ENCODE measurements at places on chromosomes 6 and 20.

- no peaks in the 10 kb centered on the region for H3K4me1 ChIP-seq
- H3K27ac ChIP-seq: no peak overlapping the region
- no peaks in the 10 kb centered on the region for H3K36me3 ChIP-seq
- H3K4me3 ChIP-seq: no peak overlapping the region
- H3K27me3 ChIP-seq: no peaks in the 10 kb centered on the region
Measured at GRCh38 chr6:73923905-73924485, 228.0 kb downstream of the CD109 start.

DNA sequence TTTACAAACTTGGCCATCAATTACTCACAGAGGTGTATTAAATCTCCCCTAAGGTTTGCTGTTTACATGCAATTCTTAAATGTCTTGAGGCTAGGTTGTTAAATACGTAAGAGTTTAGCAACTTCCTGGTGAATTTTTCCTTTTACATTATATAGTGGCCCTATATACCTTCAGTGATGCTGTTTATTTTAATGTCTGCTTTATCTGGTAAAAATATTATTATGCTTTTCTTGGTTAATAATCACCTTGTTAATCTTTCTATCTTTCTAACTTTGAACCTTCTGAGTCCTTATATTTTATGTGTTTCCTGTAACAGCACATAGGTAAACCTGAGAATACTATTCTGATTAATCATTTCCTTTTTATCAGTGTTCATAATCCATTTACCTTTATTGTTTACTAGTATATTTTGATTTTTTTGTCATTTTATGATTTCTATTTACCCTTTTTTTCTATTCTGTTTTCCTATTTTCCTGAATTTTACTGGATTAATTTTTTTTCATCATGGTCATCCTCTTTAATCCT lies 57.9 kb downstream of the TP53INP2 start:
- no peaks in the 10 kb centered on the region for H3K4me1 ChIP-seq
- no peaks in the 10 kb centered on the region for H3K27me3 ChIP-seq
- H3K4me3 ChIP-seq: no peak overlapping the region
- H3K36me3 ChIP-seq: peaks cover 34% of the 10 kb centered on the region
- no peak for DNase-seq

- DNase-seq: no peak
- H3K4me3 ChIP-seq: no peak overlapping the region
- peaks cover 2% of the 10 kb centered on the region for H3K36me3 ChIP-seq
- H3K4me1 ChIP-seq: no peaks in the 10 kb centered on the region
Measured at GRCh38 chr6:15927531-15928225, 201.2 kb upstream of the MYLIP start.

- H3K4me3 ChIP-seq: no peak overlapping the region
- H3K27ac ChIP-seq: no peak overlapping the region
- H3K4me1 ChIP-seq: no peaks in the 10 kb centered on the region
- no peaks in the 10 kb centered on the region for H3K27me3 ChIP-seq
- no peaks in the 10 kb centered on the region for H3K36me3 ChIP-seq
- DNase-seq: no peak
Measured at GRCh38 chr20:12383821-12384220, 466.1 kb downstream of the BTBD3 start.

DNA sequence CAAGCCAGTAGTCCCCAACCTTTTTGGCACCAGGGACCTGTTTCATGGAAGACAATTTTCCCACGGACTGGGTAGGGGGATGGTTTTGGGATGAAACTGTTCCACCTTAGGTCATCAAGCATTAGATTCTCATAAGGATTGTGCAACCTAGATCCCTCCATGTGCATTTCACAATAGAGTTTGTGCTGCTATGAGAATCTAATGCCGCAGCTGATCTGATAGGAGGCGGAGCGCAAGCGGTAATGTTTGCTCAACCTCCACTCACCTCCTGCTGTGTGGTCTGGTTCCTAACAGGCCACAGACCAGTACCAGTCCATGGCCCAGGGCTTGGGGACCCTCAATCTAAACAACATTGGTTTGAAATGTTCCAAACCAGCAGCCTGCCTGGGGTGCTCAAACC lies 137.0 kb upstream of the STXBP5 start:
- no peaks in the 10 kb centered on the region for H3K27me3 ChIP-seq
- no peak overlapping the region for H3K4me3 ChIP-seq
- H3K36me3 ChIP-seq: peaks cover 1% of the 10 kb centered on the region
- no peak for DNase-seq
- peaks cover 5% of the 10 kb centered on the region for H3K4me1 ChIP-seq
- H3K27ac ChIP-seq: no peak overlapping the region

GRCh38 chr6:152085451-152085921 lies 278.0 kb downstream of the ESR1 start:
- H3K27ac ChIP-seq: no peak overlapping the region
- no peak overlapping the region for H3K4me3 ChIP-seq
- DNase-seq: no peak
- H3K27me3 ChIP-seq: peaks cover 3% of the 10 kb centered on the region
- no peaks in the 10 kb centered on the region for H3K4me1 ChIP-seq

DNA sequence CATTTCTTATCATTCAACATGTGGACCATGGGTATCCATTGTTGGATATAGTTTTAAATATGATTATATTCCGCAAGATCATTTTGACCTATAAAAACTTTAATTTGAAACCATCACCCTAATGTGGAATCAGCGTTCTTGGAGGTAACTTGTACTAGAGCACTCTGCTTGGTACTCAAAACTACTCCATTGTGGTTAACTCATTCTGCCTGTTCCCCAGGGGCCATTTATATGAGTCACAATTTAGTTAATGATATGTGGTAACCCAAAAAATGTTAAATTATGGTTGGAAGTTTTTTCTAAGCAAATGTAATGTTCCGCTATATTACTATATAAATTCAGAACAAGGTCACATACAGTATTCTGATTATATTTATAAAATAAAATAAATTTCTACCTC lies 109.3 kb downstream of the TRDN start:
- H3K4me3 ChIP-seq: no peak overlapping the region
- H3K4me1 ChIP-seq: no peaks in the 10 kb centered on the region
- no peak for DNase-seq
- no peaks in the 10 kb centered on the region for H3K27me3 ChIP-seq

DNA sequence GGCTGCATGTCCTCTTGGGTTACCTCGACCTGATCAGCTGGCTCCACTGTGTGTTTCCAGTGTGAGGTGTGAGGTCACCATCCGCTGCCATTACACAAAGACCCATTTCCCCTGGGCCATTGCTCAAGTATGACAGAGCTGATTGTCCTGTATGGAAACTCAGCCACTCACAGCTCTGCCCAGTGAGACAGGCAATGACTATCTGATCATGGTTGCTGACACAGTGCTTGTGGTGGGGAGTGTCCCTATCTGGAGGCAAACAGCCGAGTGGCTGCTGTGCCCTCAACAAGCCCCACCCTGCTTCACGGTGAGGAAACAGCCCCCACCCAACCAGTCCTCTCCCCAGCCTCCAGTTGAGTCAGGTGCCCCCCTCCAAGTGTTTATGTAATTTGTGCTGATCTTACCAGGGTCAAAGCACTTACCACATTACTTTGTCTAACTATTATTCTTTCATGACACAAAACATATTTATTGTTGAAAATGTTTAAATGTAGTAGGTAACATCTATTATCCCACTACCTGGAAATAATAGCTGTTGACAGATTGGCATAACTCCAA lies 11.7 kb upstream of the MAPK13 start:
- no peak overlapping the region for H3K4me3 ChIP-seq
- H3K27me3 ChIP-seq: no peaks in the 10 kb centered on the region
- H3K36me3 ChIP-seq: peaks cover 7% of the 10 kb centered on the region
- DNase-seq: peak; percentile 76
- peak overlapping the region; percentile 99 for H3K27ac ChIP-seq

DNA sequence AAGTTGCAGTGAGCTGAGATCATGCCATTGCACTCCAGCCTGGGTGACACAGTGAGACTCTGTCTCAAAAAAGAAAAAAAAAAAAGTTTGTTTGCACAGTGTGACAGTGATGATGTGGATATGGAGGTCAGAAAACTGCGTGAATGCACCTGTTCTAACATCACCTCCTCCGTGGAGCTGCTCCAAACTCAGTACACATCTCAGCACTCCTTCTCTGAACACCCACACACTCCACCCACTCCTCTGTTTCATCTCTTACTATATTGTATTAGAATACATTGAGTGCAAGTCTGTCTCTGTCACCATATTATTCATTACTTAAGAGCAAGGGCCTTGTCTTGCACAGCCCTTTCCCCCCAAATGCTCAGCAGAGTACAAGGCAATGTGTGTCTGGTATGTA lies 51.5 kb upstream of the ENPP4 start:
- H3K4me1 ChIP-seq: peaks cover 8% of the 10 kb centered on the region
- H3K4me3 ChIP-seq: no peak overlapping the region
- peak; percentile 34 for DNase-seq
- H3K27ac ChIP-seq: no peak overlapping the region
- H3K27me3 ChIP-seq: no peaks in the 10 kb centered on the region

DNA sequence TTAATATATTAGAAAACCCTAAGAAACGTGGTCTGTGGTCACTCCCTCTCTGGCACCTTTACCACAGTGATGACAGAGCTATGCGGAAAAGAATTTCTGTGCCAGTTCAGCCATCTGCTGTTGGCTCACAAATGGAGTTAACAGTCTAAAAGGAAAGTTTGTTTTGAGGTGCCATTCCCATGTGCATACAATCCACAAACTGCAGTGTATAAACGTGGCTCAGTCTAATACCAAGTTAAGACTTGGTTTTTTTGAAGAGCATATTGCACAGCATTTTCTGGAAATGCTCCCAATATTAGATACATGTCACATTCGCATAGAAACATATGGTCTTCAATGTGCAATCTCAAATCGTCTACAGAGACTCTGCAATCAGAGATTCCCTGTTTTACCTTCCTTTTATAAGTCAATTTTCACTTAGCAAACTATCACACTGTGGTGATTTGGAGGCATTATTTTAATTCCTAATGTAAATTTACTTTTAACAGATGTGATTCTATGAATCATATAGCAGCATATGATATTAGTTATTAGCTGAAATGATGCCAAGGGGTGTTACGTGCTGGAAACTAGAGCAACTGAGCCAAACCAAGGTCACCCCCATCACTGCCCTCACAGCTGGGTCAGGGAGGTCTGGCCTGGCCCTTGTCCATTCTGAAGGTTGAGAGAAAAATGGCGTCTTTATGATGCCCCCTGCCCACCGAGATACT lies 383.5 kb downstream of the PRKN start:
- H3K36me3 ChIP-seq: no peaks in the 10 kb centered on the region
- no peaks in the 10 kb centered on the region for H3K27me3 ChIP-seq
- DNase-seq: no peak
- no peak overlapping the region for H3K4me3 ChIP-seq
- no peak overlapping the region for H3K27ac ChIP-seq

- no peak for DNase-seq
- no peaks in the 10 kb centered on the region for H3K4me1 ChIP-seq
- no peak overlapping the region for H3K27ac ChIP-seq
Measured at GRCh38 chr6:138034229-138034628, 73.0 kb downstream of the PERP start.

GRCh38 chr6:149459761-149460160 lies 25.1 kb downstream of the ZC3H12D start:
- no peak for DNase-seq
- no peaks in the 10 kb centered on the region for H3K27me3 ChIP-seq
- H3K36me3 ChIP-seq: peaks cover 75% of the 10 kb centered on the region
- H3K4me1 ChIP-seq: peaks cover 31% of the 10 kb centered on the region
- no peak overlapping the region for H3K27ac ChIP-seq
- H3K4me3 ChIP-seq: no peak overlapping the region

DNA sequence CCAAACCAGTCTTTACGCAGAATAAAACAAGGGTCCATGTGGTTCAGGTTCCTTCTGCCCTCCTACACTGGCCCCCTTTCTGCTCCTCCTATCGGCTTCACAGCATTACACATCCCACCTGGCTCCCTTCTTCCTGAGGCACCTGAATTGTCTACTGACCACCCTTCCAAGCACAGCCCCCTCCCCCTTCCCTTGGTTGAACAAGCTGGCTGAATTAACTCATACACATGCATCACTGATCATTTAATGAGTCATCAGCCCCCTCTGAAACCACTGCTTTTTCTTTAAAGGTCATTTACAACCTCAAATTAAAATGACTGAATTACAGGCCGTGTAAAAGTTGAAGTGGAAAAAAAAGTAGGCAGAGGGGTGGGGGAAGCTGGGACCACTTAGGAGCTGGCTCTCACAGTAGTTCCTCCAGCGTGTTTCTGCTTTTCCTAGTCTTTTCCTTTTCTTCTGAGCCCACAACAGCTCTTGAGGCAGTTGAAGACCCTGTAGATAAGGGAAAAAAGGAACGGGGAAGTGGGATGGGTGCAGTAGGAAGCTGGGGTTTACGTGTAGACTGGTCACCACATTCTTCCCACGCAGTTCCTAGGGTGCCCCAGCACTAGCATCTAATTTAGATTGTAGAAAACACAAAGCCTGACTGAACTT lies 67.6 kb downstream of the FYN start:
- no peaks in the 10 kb centered on the region for H3K27me3 ChIP-seq
- DNase-seq: peak; percentile 80
- peak overlapping the region; percentile 98 for H3K27ac ChIP-seq
- H3K4me1 ChIP-seq: peaks cover 98% of the 10 kb centered on the region
- peaks cover 76% of the 10 kb centered on the region for H3K36me3 ChIP-seq

- peaks cover 2% of the 10 kb centered on the region for H3K27me3 ChIP-seq
- no peaks in the 10 kb centered on the region for H3K36me3 ChIP-seq
- no peaks in the 10 kb centered on the region for H3K4me1 ChIP-seq
- DNase-seq: no peak
Measured at GRCh38 chr6:33820243-33820642, 16.4 kb upstream of the MLN start.

DNA sequence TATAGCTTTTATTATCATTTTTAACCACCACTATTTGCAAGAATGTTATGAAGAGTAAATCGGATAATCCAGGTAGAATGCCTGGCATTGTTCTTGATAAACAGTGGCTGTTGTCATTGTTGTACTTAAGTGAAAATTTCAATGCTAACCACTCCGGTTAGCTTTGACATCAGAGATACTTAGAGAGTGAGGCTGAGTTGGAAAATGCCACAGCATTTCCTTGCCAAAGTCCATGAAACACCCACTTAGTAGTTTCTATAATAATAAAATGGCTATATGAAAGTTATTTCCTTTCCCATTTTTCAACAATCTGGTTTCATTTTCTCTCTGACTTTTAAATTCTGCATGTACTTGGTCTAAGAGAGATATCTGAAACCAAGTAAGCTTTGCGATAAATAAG lies 132.0 kb downstream of the CDK19 start:
- H3K4me1 ChIP-seq: peaks cover 16% of the 10 kb centered on the region
- H3K27me3 ChIP-seq: no peaks in the 10 kb centered on the region
- no peak overlapping the region for H3K27ac ChIP-seq
- H3K4me3 ChIP-seq: no peak overlapping the region
- no peak for DNase-seq

GRCh38 chr6:123022975-123023374 lies 26.9 kb downstream of the CLVS2 start:
- no peaks in the 10 kb centered on the region for H3K4me1 ChIP-seq
- no peak overlapping the region for H3K27ac ChIP-seq
- DNase-seq: no peak
- no peak overlapping the region for H3K4me3 ChIP-seq

DNA sequence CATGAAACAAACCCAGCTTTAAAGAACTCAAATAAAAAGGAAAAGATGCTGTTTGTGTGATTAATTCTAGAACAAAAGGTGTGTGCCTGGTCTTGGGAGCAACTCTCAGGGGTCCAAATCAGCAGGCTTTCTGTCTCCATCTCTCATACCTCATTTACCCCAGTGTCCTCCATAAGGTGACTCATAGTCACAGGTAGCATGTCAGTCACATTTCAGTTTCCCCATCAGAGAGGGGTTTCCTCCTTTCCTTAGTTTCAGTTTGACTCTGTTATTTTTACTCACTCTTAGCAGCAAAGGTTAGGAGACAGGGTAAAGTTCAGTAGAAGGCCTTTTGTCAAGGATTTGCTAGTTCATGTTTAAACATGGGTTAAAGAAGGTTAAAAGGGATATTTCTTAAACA lies 46.2 kb downstream of the OGFRL1 start:
- peaks cover 4% of the 10 kb centered on the region for H3K4me1 ChIP-seq
- H3K4me3 ChIP-seq: no peak overlapping the region
- no peaks in the 10 kb centered on the region for H3K36me3 ChIP-seq
- DNase-seq: no peak
